ENCODE measurements at places on chromosomes 16 and 17.

DNA sequence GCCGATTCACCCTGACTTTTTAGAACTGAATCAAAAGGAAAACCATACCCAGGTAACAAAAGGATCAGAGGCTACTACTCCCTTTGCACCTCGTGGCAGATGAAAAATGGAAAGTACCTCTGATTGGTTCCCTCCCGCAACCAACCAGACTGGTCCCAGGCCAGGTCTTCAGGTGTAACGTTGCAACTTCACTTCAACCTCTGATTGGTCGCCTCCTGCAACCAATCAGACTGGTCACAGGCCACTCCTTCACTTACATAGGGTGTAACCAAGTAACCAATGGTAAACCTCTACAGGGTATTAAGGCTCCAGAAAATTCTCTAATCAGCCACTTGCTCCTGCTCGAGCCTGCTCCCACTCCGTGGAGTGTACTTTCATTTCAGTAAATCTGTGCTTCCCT, 89.4 kb downstream of the ADCY9 start:
- no peak for DNase-seq

- DNase-seq: no peak
Observed at GRCh38 chr17:74682471-74683190, 30.1 kb downstream of the CD300LF start.

DNA sequence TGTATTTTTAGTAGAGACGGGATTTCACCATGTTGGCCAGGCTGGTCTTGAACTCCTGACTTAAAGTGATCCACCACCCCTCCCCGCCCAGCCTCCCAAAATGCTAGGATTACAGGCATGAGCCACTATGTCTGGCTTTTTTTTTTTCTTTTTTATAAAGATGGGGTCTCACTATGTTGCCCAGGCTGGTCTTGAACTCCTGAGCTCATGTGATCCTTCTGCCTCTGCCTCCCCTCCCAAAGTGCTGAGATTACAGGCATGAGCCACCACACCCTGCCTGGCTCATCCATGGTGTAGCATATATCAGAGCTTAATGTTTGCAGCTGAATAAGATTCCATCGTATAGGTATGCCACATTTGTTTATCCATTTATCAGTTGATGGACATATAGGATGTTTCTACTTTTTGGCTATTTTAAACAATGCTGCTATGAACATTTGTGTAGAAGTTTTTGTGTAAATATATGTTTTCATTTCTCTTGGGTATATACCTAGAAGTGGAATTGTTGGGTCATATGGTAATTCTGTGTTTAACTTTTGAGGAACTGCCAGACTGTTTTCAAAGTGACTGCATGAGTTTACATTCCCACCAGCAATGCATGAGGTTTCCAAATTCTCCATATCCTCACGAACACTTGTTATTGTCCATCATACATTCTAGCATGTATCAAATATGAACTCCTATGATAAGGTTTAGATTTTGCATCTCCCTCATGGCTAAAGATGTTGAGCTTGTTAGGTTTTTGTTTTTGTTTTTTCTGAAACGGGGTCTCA, 55.7 kb upstream of the HAS3 start:
- DNase-seq: no peak

DNA sequence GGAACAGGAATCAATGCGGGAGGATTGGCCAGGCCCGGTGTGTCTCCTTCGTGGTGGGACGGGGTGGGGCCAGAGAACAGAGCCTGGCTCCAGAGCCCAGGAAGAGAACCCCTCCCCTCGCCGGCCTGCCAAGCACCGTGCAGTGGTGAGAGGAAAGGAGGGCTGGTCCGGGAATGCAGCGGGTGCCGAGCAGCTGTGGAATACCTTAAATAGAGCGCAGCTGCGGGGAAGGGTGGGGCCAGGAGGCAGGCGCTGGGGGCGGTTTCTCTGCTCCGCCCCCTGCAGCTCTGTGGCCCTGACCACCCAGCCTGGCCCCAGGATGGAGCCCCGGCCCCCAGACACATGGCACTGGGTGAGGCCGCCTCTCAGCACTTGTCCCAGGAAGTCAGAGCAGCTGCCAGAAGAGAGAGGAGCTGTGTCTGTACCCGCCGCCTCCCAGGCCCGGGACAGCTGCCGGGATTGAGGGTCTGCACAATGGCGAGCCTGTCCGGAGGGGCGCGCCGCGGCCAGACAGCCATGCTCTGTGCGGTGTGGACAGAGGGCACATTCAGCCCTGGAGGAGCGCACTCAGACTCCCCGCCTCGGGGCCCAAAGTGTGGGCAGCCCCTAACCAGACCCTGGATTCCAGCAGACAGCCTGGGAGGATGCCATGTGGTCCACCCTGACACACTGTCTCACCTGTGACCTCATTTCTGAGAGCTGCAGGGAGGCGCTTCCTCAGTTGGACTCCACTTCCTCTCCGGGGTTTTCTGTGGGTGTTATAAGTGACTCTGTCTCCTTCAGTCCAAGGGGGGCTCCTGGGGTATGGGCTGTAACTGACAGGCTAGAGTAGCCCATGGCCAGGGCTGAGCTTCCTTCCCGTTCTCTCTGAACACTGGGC, 268.8 kb downstream of the SEC14L1 start:
- DNase-seq: no peak

DNA sequence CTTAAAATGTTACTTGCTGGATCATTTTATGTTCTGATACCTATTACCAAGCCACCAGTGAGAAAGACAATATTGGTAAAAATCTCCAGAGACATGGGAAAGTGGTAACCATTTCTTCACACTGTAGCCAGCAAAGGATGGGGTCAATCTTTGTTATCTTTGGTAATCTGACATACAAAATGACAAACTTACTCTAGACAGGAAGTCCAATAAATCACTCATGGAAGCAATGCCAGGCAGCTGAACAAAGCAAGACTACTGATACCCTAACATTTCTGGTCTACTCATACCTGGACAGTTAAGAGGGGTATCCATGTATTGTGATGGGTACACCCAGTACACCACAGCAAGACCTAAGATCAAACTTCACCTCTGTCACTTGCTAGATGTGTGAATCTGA, 19.0 kb downstream of the GRB2 start:
- no peak for DNase-seq

GRCh38 chr17:65544672-65545071, 16.8 kb downstream of the AXIN2 start:
- DNase-seq: no peak

DNA sequence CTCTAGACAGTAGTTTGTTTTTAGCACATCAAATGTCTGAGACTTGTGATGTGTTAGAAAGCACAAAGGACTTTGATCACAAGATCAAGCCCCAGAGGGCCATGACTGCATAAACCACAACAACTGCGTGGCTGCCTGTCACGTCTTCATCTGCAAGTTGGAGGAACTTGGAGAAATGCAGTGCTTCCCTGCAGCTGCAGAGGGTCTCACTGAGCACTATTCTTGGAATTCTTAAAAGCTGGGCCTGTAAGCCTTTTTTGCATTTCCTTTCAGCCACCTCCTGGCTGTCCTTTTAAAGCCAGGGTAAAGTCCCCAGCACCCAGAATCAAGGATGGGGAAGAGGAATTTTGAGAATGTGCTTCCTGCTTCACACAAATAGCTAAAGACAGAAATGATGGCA, 431.3 kb downstream of the MAF start:
- no peak for DNase-seq

GRCh38 chr17:75468779-75469373, 12.4 kb downstream of the TMEM94 start:
- no peak for DNase-seq

- no peak for DNase-seq
Observed at GRCh38 chr17:34511265-34511664, 68.1 kb upstream of the TMEM132E start.

- no peak for DNase-seq
Observed at GRCh38 chr17:15512071-15512709, 44.8 kb upstream of the CDRT4 start.

DNA sequence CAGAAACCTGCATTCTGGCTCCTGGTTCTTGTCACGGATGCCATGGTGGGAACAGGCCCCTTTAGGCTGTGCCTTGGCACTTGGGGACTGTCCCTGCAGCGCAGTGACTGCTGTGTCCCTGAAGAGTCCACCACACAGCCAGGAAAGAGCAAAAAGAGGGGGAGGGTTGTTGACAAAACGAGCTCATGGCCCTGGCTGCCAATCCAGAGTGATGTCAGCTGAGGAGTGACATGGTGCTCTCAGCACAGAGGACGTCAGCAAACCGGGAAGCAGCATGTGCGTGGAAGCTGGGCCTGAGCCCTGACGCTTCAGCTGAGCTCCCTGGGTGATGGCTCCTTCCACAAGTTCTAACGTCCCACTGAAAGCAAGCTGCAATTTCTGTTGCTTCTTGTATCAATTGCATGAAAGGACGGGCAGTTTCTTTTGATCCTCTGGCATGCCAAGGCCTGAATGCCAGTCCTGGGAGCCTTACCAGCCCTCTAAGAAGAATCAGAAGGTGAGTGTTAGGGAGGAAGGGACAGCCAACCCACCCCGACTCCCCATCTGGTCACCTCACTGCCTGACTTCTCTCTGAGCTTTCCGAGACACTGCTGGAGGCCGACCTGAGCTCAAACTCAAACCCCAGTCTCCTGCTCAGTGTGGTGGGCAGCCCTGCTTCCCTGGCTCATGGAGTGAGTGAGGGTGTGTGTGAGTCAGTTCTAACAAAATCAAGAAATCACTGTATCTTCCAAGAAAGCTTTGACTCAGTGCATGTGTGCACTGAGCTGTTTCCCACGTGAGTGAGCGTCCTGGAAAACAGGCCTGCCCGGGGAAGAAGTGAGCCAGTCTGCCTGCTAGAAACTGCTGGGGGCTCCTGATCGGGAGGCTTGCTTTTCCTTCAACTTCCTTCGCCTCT, 14.7 kb upstream of the WNT3 start:
- DNase-seq: no peak

- no peak for DNase-seq
Observed at GRCh38 chr16:4550591-4550990, 5.5 kb upstream of the C16orf96 start.

GRCh38 chr16:78431701-78432100, 332.2 kb downstream of the WWOX start:
- DNase-seq: no peak

GRCh38 chr16:80702696-80703095, 101.7 kb downstream of the CDYL2 start:
- DNase-seq: no peak

- DNase-seq: no peak
Observed at GRCh38 chr17:60386147-60387058, 5.5 kb downstream of the USP32 start.

DNA sequence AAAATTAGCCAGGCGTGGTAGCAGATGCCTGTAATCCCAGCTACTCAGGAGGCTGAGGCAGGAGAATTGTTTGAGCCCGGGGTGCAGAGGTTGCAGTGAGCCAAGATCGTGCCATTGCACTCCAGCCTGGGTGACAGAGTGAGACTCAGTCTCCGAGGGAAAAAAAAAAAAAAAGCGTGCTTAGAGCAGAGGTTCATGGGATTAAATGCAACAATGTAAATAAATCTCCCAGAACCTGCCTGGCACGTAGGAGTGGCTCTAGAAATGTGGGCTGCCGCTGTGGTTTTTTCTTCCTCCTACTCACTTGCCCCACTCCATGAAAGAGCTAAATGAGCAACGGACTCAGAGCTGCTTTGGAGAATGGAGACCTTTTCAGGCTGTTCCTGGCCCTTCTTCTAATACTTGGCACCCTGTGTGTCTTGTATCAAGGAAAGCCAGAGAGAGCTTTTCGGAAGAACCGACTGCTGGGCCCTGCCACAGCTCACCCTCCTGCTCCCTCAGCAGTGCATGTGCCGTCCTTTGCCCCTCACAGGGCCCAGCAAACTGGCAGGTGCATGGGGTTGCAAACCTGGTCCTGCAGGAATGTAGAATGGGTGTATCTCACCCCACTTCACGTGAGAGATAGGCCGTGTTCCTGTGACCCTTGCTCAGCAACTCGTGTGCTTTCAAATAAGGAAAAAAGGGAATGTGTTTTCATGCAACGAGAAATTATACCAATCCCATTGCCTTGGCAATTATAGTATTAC, 52.0 kb downstream of the LDHD start:
- DNase-seq: no peak

GRCh38 chr17:45432405-45433158, at the start of gene ARHGAP27:
Gene ARHGAP27, minus strand, starts transcription at chr17:45432870. Its CDS starts 2,591 bp downstream, at chr17:45430279.
- DNase-seq: no peak

DNA sequence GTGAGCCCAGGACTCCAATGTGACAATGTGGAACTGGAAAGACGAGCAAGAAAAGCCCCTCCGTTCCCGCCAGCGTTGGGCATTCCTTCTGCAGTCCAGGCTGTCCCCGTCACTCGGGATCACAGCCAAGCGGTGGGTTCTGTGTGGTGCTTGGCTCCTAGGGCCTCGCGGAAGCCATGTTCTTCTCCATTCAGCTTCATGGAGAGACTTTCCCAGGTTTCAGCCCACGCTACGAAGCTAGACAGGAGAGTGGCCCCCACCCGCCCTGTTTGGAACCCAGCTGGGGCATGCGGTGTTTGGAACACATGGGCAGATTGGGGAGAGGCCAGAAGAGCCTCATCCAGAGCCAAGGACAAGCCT, 5.8 kb downstream of the LMF1 start:
- DNase-seq: no peak

DNA sequence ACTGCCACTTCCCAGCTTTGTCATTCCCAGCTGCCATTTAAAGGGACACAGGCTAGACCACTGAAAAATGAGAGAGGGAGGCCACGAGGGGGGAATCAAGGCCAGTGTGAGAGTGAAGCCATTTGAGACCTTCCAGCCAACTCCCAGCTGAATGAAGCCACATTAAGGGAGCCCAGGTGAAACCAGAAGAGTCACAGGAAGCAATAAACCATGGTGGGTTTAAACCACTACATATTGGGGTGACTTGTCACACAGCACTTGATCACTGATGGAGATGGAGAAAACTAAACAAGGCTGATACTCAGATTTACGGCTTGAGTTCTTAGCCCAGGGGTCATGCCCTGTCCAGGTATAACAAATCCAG, 2.8 kb upstream of the NUBP1 start:
- DNase-seq: no peak

DNA sequence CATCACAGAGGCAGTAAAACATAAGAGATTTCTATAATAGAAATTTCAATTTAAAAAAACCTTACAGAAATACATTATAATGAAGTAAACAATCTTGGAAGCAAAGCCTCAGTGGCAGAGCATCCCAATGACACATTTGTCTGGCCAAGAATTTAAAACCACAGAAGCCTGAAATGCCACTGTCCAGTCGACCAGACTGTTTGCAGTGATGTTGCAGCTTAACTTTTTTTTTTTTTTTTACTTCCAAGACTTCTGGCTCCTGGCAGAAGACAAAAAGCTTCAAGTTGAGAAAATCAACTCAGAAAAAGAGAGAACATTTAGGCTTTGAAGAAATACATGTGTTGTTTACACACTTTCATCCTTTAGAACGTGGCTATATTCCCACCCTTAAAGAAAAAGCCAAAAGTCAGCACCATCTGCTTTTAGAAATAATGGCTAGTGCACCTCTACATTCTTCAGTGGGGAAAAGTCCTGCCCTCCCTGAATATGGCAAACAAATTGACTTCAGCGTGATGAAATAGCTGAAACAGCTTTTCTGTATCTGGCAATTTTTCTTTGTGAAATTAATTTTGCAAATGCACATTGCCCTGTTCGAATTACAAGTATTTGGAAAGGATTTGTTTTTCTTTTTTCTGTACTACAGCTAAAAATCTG, 205.5 kb upstream of the MON1B start:
- DNase-seq: no peak
